Coronary artery (tissue), 2 donors: ENCODE measurements at places on chromosomes 2 and 18.

GRCh38 chr2:169422120-169422519 lies 57.2 kb upstream of the BBS5 start:
- DNase-seq = no peak

- no peak for DNase-seq
Observed at GRCh38 chr18:11320986-11321385, 171.6 kb upstream of the PIEZO2 start.

- no peak for DNase-seq
Observed at GRCh38 chr2:162085090-162085891, 11.3 kb upstream of the DPP4 start.

DNA sequence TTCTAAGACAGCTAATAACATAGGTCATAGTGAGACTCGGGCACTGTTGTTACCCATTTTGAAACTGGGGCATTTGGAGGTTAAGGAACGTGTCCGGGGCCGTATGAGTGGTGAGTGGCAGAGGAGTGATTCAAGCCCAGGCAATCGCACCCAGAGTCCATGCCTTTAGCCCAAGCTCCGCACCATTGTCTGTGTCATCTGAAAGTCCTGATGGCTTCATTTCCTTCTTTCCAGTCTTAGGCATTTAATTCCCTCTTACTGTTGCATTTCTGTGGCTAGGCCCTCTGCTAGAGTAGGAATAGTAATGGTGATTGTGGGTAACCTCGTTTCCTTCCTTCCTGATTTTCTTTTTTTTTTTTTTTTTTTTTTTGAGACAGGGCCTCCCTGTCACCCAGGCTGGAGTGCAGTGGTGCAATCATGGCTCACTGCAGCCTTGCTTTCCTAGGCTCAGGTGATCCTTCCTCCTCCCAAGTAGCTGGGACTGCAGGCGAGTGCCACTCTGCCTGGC lies 49.8 kb upstream of the ASB1 start:
- no peak for DNase-seq

DNA sequence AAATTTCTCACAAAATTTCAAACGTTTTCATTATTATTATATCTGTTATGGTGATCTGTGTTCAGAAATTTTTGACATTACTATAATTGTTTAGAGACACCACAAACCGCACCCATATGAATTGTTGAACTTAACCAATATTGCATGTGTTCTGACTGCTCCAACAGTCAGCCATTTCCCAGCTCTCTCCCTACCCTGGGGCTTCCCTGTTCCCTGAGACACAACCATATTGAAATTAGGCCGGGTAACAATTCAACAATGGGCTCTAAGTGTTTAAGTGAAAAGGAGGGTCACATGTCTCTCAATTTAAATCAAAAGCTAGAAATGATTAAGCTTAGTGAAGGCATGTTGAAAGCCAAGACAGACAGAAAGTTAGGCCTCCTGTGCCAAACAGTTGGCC lies 424.0 kb downstream of the DSC3 start:
- no peak for DNase-seq

GRCh38 chr2:103002954-103003353 lies 241.1 kb downstream of the TMEM182 start:
- DNase-seq = no peak

- no peak for DNase-seq
Observed at GRCh38 chr2:96342085-96342484, 6.5 kb downstream of the NCAPH start.

DNA sequence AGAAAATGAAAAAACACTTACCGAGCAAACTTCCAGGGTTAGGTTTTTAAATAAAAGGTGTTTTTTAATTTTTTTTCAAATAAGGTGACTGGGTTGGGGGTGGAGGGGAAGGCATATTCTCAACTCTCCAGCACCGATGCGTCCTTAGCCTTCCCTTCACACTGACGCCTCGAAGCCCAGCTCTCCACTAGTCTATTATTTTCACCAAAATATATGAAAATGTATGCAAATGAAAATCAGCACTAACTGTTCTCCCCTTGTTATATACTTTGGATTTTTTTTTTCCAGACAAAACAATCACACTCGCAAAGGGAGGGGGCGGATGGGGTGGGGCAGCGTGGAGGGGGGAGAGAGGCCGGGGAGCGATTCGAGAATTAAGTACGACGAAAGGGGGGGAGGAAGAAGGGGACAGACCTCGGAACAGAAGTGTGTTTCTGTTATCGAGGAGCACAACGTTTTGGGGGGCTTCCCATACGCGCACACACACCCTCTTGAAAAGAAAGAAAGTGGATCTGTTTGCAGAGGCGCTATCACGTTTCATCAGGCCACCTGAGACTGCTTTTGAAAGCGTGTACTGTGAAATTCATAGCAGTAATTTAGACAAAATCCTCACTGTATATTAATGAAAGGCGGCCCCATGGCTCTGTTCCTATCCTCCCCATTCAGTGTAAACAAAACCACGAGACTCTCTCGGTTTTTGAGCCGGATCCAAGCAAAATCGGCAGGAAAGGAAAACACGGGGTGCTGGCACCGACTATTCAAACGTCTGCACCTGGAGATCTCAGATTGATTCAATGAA lies 2.4 kb upstream of the POU3F3 start:
- no peak for DNase-seq

GRCh38 chr2:70336552-70336951 lies 34.7 kb upstream of the FAM136A start:
- no peak for DNase-seq

DNA sequence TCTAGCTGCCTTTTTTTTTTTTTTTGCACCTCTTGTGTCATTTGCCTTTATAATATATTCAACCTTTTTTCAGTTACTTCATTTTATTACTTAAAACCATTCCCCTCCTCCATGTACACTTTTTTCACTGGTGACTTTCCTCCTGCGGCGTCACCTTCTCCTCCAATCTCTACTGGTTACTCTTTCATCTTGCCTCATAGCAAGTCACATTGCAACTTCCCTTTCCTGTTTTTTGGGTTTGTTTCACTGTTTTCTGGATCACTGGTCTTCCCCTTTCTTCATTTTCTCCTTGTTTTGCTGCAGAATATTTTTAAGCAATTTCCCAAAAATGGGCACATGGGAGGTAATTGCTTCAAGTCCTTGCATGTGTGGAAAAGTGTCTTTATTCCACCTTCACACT lies 37.7 kb upstream of the GPR155 start:
- DNase-seq = no peak

GRCh38 chr2:2569836-2570235 lies 238.8 kb upstream of the MYT1L start:
- DNase-seq = peak; percentile 47

DNA sequence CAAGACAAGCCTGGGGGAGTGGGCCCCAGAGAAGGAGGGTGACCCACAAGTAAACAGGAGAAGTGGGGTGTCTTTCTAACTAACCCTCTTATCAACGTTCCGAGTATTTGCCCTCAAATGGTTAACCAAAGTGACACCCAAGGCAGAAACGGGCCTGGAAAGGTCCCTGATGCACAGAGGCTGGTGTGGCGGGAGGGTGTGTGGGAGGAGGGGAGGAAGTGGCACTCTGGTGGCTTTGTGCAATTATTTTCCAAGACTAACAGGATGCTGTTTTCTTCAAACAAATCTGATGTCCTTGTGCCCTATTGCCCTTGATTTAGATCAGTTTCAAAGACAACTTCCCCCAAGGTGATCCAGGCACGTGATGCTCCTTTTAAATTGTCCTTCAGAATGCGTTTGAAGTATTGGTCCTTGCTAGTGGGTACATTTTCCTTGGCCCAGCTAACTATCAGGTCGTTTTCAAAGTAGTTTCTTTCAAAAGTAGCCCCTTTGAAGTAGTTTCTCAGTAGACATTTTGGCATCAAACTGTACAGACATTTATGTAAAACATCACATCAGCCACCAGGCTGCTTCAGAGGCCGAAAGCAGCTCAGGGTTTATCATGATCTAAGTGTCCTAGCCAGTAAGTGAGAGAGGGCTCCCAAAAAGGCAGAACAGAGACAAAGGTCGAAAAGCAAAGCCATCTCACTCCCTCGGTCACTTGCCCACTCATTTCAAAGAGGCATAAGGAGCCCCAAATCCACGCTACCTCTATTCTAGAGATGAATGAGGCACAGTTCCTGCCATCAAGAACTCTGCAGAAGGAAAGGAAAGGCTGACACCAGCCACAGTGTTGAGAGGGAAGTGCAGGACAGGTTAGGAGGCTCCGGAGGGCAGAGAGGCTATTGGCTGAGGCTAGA lies 371.1 kb upstream of the ID2 start:
- DNase-seq = peak; percentile 35

DNA sequence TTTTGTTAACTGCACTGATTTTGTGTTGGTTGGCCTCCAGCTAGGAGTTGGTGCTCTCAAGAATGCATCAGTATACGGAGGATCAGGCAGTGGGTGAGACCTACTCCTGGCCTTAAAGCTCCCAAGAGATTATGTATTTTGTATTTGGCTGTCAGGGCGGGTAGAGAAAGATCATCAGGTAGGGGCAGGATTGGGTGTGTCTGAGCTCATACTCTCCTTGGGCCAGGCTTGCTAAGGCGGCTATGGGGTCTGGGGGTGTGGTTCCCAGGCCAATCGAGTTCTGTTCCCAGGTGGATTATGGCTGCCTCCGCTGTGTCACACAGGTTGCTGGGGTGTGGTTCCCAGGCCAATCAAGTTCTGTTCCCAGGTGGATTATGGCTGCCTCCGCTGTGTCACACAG lies 28.9 kb upstream of the IL1RN start:
- DNase-seq = no peak

DNA sequence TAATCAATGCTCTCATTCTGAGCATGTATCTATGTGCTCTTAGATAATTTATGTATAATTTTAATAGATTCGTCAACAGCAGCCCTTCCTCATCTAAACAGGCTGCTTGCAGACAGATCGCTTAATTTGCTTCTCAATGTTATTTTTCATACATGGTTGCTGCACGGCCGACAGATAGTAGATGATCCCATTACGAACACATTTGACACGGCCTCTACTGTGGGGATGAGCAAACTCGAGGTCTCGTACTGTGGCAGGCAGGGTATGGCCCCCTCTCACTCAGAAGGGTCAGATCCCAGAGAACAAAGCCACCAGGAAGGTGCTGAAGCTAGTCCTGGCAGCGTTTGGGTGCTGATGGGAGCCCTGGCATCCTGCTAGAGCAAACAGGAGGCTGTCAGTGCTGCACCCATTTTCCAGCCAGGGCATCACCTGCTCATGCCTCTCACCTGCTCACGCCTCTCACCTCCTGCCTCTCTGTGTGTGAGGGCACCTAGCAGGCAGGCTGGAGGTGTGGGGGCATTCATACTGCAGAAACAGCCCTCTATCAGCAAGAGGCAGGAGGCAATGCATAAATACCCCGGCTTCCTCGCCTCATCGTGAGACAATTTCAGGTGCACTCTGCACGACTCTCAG lies 80.0 kb downstream of the KLHL29 start:
- DNase-seq = peak; percentile 57

GRCh38 chr2:72999729-73000725 lies 71.5 kb downstream of the SFXN5 start:
- DNase-seq = peak; percentile 38

DNA sequence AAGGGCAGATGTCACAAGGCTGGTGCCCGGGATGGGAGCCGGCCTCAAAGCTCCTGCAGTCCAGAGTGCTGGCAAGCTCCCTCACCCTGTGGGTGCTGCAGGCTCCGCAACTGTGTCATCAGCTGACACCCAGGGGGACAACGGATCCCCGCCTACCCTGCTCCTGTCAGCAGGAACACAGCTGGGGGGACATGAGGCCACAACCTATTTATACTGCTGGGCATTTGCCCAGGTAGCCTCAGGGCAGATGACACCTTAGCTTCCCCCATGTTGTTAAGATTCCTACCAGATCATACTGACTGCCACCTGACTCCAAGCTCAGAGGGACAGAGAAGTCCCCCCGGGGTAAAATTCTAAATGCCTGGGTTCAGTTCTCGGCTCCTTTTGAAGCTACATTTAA lies 1.2 kb downstream of the ANKRD23 start:
- no peak for DNase-seq

DNA sequence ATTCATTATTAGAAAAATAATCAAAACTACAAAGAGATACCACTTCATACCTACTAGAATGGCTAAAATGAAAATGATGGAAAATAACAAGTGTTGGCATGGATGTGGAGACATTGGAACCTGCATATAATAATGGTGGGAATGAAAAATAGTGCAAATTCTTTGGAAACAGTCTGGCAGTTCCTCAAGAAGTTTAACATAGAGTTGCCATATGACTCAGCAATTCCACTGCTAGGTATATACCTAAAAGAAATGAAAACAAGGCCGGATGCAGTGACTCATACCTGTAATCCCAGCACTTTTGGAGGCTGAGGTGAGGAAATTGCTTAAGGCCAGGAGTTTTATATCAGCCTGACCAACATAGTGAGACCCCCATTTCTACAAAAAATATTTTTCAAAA lies 41.6 kb upstream of the ACYP2 start:
- no peak for DNase-seq

- DNase-seq = no peak
Observed at GRCh38 chr18:58347135-58347534, 281.8 kb downstream of the ALPK2 start.

DNA sequence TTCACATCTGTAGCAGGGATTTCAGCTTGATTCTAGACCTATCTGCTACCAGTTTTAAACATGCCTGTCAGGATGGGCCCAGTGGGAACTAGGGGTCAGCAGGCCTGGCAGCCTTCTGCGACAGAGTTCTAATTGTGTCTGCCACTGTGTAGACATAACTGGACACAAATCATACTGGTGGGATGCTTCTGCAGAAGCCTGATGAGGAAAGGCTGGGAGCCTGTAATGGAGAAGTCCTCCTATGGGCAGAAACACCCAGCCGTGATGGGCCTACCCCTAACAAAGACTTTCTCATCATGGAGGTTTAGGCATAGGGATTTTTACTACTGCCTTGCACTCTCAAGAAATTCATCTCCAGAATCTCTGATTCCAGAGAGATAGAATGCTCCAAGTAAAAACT lies 166.9 kb downstream of the PDE11A start:
- DNase-seq = no peak

DNA sequence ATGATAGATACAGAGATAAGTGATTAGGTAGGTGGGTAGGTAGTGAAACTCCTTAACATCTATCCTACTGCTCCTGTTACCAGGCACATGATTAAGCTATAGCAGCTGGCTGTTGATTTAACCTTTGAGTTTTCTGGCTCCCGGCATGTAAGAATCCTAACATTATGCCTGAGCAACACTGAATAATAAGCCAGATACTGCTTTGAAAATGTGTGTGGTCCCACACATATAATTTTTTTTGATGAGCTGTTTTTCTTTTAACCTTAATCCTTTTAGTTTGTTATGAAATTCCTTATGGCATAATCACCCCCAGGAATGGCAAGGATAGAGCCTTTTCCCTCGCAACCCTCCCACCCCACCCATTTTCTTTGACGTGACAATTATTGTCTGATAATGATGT lies 104.2 kb upstream of the NEUROD1 start:
- no peak for DNase-seq

- peak; percentile 79 for DNase-seq
Observed at GRCh38 chr2:128320906-128321771, 2.5 kb upstream of the HS6ST1 start.
